ENCODE measurements at places on chromosomes 7 and 10.

- DNase-seq = no peak
Observed at GRCh38 chr7:27149842-27150567, 2.4 kb downstream of the HOXA3 start.

DNA sequence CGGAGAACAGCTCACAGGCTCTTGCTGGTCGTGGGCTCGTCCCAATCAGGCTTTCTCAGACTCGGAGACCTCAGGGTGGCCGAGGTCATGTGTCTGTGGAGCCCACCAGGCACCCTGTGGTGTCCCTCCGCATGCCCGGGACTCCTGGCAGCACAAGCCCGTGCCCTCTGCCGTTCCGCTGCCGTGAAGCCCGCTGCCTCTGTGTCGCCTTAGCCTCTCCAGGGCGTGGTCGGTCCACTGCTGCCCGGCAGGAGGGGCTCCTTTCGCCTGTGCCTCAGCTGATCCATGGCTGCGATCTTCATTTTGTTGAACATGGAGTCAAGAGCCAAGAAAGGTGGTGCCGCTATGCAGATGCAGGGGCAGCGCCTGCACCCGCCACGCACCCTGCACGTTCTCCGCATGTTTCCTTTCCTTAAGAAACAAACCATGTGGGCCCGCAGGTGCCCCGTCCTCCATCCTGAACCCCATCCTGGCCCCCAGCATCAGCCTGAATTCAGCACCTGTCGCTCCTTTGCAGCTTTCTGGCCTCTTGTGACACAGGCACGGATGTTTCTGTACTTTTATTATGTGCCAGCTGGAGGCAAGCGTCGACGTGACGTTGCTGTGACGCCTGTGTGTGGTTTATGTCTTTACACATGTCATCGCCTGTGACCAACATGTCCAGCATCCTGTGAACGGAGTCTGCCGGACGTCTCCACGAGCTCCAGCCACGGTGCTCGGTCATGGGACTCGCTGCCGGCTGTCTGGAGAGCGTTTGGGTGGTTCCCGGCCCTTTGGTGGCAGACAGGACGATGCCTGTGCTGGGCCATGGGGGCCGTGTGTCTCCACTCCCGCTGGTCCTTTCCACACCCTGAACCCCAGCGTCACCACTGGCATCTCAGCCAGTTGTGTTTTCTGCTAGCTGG, 69.9 kb downstream of the NKX6-2 start:
- DNase-seq = no peak

- DNase-seq = peak; percentile 72
Observed at GRCh38 chr7:32905175-32905662, 13.7 kb upstream of the KBTBD2 start.

DNA sequence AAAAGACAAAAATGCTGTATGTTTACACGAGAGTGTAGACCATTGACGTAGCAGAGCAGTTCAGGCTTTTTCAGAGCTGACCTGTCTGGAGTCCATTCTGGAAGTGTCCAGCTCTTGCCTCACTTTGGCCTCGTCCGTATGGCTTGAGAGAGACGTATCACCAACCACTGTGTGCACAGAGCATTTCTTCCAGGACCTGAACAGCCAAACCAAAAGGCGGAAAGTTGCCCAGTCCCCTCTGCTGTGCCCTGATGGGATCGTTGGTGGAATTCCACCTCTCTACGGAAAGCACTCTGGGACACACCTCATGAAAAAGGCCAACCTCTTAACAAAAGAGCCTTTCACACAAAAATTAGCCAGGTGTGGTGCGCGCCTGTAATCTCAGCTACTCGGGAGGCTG, 184.7 kb upstream of the SH2B2 start:
- DNase-seq = no peak

DNA sequence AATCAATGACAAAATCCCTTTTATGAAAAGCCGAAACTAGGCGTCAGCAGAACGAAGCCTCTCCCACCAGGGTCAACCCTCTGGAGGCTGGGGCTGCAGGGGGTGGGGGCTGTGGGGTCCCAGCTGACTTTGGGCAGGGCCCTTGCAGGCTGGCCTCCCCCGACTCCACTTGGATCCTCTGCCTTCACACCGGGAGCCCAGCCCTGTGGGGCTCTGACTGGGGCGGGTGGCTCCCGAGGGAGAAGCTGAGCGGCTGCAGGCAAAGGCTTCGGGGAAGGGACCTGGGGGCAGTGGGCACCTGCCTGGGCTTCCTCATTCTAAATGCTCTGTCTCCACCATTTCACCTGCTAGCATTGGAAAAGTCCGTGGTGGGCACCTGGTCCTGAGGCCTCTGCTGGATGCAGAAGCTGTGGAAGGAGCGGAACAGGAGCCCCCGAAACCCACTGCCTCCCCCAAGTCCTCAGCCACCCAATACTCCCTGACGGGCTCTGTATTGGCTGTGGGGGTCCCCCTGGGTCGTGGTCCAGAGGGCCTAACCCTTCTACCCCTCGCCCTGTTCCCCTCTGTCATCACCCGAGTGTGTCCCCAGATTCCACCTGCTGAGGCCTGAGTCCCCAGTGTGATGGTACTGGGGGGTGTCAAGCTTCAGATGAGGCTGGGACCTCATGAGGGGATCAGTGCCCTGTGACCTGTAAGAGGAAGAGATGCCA, 108.6 kb downstream of the DNAJB6 start:
- no peak for DNase-seq

- no peak for DNase-seq
Observed at GRCh38 chr10:59814878-59815277, 61.6 kb upstream of the MRLN start.

DNA sequence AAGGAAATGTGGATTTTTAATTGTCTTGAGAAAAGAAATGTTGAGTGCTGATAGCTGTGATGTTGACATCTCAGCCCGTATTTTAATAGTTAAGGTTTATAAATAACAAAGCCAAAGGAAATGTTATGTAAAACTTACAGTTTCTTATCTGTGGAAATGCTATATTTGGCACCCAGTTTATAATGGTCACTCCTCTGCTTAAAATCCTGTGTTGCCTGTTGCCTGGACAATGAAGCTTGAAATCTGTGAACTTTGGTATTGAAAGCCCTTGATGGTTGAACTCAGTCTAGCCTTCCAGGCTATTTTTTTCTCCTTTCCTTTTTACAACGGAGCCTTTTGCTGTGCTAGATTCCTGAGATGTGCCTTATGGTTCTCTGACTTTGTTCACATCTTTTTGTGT, 46.5 kb downstream of the MCU start:
- DNase-seq = no peak

- DNase-seq = no peak
Observed at GRCh38 chr10:67971311-67971710, 86.9 kb downstream of the SIRT1 start.

GRCh38 chr7:13057462-13058200, 370.2 kb downstream of the ARL4A start:
- DNase-seq = no peak

- DNase-seq = no peak
Observed at GRCh38 chr7:157466867-157467261, 130.1 kb downstream of the DNAJB6 start.

- no peak for DNase-seq
Observed at GRCh38 chr10:87072449-87072848, 22.2 kb downstream of the GLUD1 start.

GRCh38 chr7:128151635-128152034, 89.4 kb upstream of the LEP start:
- no peak for DNase-seq

GRCh38 chr10:24952143-24952706, at the start of gene PRTFDC1:
Gene PRTFDC1 (minus strand): TSS chr10:24952606. CDS start chr10:24952575, 31 bp downstream.
- no peak for DNase-seq

DNA sequence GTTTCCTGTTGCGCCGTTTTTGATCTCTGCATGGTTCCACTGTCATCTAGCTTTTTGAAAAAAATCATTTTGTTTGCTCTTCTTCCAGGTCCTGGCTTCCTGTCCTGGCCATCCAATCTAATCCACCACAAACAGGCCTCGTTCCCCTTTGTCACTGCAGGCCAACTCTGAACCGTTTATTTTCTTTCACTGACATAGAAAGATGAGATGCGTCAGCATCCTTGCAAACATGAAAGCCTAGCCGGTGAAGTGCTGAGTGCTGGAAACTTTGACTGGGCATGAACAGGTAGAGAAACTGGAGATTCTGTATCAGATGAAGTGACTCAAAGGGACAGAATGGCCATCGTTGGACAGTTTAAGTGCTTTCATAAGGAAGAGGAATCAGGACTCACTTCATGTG, 1247.8 kb downstream of the TYW1 start:
- no peak for DNase-seq

GRCh38 chr10:43199684-43200537, 61.7 kb downstream of the CSGALNACT2 start:
- DNase-seq = no peak

DNA sequence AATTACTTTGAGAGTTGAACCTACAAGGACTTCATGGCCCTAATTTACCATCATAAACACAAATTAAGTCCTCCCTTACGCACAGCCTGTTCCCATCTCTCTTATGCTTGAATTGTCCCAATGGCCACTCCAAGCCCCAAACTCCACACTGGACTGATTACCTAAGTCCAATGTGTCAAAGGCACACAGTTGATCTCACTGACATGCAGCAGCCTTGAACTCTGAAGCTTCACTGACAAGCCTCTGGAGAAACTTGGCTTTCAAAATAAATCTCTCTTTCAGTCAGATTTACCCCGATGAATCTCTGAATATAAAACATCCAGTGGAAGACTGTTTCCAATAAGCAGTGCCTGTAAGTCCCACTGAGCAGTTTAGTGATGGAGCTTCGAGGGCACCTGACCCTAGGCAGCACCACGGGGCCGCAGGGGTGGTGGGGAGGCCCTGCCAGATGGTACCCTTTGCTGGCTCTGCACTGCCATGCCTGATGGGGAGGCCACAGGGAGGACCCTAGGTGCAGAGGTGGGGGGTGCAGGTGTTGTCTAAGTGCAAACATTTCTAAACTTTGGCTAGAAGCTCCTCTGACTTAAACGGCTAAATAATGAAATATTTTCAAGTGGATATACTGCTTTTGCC, 3.3 kb upstream of the MAT1A start:
- DNase-seq = no peak

DNA sequence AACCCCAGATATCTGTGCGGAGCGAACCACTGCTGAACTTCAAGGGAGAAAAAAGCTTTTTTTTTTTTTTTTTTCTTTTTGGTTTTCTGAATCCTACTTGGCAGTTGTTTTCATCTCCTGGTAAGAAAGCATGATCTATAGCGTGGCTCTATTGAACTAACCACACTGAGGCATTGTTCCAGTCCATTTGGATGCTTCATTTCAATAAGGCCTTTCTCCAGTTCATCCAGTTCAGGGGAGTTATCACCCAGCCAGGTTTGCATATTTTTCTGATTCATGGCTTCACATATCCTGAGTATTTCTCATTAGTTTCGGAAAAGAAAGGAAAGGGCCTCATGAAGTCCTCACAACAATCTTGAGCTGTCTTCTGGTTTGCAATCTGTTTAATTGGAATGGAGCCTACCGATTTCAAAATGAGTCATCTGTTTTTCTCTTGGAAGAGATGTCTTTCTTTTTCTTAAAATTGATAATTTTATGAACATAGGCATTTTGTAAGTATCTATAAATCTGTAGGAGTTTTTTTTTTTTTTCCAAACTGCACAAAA, 93.1 kb upstream of the STEAP4 start:
- DNase-seq = no peak

- DNase-seq = no peak
Observed at GRCh38 chr7:121280656-121281055, 48.1 kb upstream of the WNT16 start.

- no peak for DNase-seq
Observed at GRCh38 chr7:116443646-116444045, 55.9 kb upstream of the CAV2 start.

- no peak for DNase-seq
Observed at GRCh38 chr10:35012781-35013180, 77.4 kb downstream of the CUL2 start.

DNA sequence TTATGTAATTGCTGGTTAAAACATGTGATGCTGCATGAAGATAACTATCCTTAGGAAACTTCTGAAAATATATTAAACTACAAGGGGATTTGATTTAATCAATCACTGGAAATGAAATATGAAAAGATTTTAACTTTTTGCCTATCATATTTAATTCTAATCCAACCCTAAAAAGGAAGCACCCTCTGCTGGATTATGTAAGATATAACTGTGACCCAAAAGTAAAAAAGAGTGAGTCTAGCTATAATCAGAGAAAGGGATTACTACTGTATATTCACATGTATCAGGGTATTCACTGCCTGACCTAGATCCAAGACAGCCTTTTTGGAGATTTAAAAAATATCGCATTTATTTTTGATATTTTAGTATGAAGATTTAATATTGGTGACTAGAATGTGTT, 295.5 kb downstream of the MDFIC start:
- no peak for DNase-seq

DNA sequence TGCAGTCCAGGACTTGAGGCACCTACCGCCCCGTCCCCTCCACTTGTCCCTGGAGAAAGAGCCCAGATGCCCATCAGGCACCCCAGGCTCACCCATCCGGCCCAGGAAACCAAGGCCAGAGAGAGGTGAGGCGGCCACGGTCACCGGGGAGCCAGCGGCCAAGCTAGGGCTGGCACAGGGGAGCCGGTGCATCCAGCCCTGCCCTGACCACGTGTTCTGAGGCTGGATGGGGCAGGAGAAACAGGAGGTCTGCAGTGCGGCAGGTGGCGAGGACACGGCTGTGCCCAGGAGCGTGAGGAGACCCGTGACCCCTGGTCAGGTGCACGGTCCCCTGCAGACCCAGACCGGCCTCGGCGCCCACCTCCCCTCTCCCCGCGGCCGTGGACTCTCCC, 27.6 kb downstream of the UNCX start:
- DNase-seq = no peak

DNA sequence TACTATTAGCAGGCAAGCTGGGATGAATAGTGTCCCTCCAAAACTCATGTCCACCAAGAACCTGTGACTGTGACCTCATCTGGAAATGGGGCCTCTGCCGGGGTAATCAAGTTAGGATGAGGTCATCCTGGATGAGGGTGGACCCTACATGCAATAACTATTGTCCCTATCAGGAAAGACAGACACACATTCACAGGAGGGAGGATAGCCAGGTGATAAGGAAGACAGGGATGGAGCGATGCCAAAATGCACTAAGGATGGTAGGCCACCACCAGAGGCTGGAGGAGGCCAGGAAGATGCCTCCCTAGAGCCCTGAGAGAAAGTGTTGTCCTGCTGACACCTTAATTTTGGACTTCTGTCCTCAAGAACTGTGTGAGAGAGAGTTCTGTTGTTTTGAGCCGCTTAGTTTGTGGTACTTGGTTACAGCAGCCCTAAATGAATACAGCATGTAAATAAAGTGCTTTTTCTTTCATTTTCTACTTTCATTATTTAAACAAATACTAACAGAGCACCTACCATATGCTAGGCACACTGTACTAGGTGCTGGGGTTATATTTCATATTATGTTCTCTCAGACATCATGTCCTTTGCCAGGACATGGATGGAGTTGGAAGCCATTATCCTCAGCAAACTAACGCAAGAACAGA, 111.9 kb downstream of the USP6NL start:
- no peak for DNase-seq

GRCh38 chr10:33975481-33975880, 641.0 kb upstream of the NRP1 start:
- no peak for DNase-seq

- no peak for DNase-seq
Observed at GRCh38 chr7:24968165-24968564, 11.8 kb downstream of the OSBPL3 start.

- DNase-seq = no peak
Observed at GRCh38 chr10:113261611-113262091, 291.2 kb upstream of the HABP2 start.
